ENCODE measurements at places on chromosomes 5 and 9. TPM values are rescaled to one million over a fixed set of nuclear protein-coding genes. Genes with fewer than 3 reads are reported as not detected.
A peak's percentile ranks its signal among the peaks of the same experiment; 100 is the strongest.

DNA sequence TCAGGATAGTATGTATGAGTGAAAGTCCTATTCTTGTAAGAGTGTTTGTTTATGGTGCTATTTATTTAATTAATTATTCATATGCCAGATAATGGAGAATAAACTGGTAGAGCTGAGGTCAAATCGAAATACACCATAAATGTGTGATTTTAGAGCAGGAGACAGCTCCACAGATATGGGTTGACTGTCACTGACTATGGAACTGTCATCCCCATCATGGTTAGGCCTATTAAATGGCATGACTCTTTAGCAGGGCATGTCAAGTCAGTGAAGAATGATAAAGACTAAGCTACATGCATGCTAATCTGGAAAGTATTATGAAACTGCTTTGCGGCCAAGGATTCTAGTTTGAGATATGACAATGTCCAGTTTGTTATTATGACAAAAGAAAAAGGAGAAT is 658.6 kb downstream of the ISL1 start:
- no peak for DNase-seq

GRCh38 chr9:98457726-98458370 is 202.4 kb upstream of the TBC1D2 start:
- DNase-seq, result no peak

- no peak for DNase-seq
Measured at GRCh38 chr5:127358740-127359139, 68.1 kb downstream of the MEGF10 start.

- DNase-seq, result peak; percentile 82
Measured at GRCh38 chr9:130407916-130408663, 36.7 kb upstream of the ASS1 start.

DNA sequence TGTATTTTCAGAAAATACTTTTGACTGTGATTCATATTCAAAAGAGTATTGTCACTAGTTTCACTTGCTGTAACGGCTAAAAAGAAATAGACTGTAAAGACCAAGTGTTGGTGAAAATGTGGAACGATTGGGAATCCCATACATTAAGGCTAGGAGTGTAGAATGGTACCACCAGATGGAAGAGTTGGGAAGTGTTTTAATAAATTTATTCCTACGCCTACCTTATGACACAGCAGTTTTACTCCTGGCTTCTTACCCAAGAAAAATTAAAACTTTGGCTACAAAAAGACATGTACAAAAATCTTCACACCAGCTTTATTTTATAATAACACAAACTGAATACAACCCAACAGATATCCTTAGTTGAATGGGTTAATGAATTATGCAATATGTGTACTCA is 256.2 kb downstream of the TAF11L14 start:
- no peak for DNase-seq

DNA sequence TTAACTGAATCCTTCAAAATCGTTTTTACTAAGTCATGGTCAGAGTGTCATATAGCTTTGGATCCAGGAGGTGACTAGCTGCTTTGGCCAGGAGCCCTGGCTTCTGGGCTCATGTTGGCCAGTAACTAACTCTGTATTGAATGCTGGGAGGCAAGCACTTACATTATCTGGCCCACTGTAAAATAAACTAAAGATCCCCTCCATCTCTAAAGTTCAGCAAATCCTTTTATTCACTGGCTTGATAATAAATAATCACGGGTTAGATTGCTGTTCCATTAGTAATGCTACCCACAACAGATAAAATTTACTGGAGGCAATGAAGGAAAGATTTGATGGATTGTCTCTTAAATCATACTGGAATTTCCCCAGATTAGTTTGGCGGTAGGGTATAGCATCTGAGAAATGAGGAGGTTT is 382.2 kb upstream of the TLE4 start:
- DNase-seq, result no peak

Gene SLC6A19
- total RNA-seq, result 0.37 TPM

Data from right lobe of liver (tissue), 6 donors.